NCI-H345 (cell line): ENCODE measurements at places on chromosomes 5 and 9.

DNA sequence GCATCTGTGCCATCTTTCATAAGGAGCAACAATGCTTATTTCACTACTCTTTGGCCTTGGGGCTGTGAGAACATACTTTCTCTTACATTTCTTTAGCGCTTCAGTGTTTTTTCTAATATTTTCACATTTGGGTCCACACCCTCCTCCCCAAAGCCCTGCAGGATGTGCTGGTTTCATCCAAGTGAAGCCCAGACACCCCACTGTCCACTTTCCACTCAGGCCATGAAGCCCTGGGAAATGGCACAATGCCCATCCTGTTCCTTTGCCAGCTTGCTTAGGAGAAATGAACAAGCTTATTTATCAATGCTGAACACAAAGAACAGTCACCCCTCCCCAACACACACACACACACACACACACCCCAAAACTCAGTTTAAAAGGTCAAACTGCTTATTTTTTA, 17.3 kb upstream of the TMOD1 start:
- DNase-seq, result no peak

GRCh38 chr5:72126796-72127195, 19.5 kb downstream of the MAP1B start:
- no peak for DNase-seq

DNA sequence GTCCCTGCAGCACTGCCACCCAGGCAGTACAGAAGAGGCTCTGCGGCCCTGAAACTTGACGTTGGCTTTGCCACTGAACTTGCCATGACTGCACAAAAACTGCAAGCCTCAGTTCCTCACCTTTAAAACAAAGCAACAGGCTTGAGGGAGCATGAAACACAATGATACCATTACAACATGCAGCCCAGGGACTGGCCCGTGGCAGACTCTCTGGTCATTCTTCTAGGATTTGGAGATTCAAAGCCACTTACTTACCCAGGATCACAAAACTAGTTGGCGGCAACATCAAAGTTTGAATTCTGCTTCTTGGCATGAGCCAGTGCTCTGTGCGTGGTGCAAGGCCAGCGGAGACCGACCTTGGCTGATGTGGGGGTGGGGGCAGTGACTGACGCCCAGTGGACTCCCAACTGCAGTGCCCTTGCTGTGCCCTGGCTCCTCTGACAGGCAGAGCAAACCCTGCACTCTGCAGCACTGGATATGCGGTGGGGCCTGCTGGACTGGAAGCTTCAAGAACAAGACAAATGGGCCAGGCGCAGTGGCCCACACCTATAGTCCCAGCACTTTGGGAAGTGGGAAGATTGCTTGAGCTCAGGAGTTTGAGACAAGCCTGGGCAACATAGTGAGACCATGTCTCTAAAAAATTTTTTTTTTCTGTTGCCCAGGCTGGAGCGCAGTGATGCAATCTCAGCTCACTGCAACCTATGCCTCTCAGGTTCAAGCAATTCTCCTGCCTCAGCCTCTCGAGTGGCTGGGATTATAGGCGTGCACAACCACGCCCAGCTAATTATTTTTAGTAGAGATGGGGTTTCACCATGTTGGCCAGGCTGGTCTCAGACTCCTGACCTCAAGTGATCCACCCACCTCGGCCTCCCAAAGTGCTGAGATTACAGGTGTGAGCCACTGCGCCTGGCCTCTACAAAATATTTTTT, 18.9 kb downstream of the SQSTM1 start:
- DNase-seq, result no peak

DNA sequence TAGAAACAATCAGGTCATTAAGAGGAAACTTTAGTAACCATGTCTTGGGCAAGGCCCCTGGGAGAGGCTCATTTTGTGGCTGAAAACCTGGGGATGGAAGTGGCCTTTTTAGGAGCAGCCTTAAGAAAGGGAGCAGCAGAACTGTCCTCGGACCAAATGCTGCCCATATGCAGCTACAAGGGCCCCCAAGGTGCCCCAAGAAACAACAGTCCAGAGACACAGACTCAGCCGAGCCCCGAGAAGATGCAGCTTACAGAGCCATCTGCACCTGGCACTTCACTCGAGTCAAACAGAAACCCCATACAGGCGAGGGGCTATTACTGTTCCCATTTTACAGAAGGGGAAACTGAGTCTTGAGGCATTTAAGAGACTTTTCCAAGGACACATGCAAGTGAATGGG, 58.0 kb downstream of the COL23A1 start:
- DNase-seq, result no peak

DNA sequence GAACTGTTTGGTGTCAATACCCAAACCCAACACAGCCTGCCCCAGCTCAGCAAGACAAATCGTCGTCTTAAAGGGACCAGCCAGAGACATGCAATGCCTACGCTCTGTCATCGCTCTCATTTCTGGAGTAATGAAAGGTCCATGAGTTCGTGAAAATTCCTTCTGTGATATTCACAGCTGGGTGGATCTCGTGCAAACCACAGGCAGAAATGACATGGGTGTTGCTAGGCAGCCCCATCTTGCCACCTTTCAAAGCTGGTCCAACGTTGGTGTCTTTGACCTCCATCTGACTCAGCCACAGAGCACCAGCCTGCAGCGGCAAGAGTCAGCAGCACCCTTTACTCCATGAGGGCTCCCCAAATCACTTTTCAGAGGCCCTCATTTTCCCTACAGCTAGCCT, 215.3 kb downstream of the SLIT3 start:
- DNase-seq, result no peak

GRCh38 chr9:38443181-38443580, 18.9 kb upstream of the IGFBPL1 start:
- no peak for DNase-seq

- DNase-seq, result no peak
Observed at GRCh38 chr5:132823481-132824050, 6.9 kb downstream of the SHROOM1 start.

GRCh38 chr5:169705322-169705721, 68.2 kb downstream of the DOCK2 start:
- no peak for DNase-seq

DNA sequence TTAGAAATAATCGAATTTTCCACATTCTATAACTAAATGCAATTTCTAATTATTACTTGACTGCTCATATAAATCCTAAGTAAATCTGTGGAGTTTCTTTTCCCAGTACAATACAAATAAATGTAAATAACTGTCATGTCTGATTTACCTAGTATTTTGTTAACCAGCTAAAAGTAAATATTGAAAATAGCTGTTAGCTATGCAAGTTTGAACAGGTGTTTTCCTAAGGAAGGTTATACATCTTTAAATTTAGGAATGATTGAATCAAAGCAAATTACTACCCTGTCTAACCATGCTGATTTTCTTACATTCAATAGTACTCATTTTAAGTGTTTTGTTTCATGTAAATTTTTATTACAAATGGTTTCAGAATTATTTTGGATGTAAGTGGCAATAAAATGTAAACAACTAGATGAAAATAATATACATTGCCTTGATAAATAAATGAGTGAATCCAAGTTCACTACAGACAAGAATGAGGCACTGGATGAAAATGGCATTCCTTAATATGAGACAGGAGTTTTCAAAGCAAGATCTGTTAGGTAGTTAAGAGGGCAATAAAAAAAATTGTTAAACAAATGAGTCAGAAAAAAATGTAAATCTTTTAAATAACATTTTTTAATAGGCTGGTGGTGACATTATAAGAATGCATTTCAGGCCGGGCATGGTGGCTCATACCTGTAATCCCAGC, 15.8 kb downstream of the MCIDAS start:
- no peak for DNase-seq

DNA sequence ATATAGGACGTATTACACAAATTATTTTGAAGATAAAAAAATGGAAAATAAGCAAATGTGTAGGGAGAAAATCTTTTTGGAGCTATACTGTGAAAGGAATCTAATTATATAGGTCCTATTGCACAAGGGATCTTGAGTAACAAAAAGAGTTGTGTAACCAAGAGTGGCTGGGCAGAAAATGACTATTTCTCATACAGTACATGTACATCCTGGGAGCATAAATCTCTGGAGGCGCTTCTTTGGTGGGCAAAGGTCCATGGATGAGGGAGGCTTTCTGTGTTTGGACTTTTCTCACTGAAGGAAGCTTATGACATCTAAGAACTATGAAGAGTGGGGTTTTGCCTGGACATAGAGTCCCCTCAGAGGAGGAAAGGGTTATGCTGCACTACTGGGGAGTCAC, 29.8 kb downstream of the ANKS6 start:
- no peak for DNase-seq

DNA sequence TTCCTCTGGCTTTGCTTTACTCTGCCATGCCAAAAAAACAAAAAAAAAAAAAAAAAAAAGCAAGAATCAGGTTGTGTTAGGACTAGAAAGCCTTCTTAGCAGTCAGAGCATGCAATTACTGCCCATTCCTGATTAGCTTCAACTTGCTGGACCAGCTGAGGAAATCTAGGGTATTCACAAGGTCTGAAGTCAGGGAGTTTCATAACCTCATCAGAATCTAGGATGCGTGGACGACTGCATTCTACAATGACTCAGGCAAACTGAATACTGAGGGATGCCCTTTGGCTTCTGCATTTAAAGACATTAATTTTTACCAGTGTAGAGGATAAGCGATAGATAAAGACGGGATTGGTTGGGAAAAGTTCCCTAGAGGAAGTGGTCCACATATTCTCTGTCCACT, 39.2 kb upstream of the SHOC1 start:
- no peak for DNase-seq

DNA sequence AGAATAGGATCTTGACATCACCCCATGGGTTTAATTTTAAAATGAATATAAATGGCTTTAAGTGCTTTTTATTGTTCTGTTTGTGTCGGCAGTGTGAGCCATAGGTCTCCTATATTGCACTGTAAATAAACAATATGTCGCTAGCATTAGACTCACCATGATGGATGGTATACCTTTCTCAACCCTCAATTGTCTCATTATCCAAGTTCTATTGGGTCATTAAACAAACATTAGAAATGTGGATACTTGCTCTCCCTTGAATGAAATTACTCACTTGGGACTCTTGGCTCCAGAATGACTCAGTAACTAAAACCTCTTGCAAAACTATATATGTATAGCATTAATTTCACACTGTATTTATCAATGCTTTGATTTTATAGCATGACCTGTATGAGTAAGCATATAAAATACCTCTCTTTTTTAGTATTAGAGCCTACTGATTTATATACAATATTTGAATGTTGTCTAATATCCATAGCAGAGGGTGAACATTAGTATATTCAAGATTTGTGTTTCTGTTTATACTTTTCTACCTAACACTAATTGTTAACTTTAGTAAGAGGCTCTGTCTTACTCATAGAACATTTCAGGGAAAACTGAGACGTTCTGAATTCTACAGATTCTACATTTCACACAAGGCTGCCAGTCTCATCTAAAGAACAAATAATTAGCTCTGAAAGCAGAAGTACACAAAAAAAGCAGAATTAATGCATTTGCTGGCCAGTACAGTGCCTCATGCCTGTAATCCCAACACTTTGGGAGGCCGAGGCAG, 303.8 kb upstream of the PRR16 start:
- DNase-seq, result no peak

GRCh38 chr5:135988546-135988945, 33.8 kb upstream of the LECT2 start:
- DNase-seq, result no peak

- DNase-seq, result no peak
Observed at GRCh38 chr5:159206818-159207217, 2.5 kb downstream of the RNF145 start.

- peak; percentile 44 for DNase-seq
Observed at GRCh38 chr9:84266087-84266561, 74.4 kb downstream of the SLC28A3 start.

GRCh38 chr5:129554134-129554904, 94.2 kb downstream of the ADAMTS19 start:
- no peak for DNase-seq

- DNase-seq, result no peak
Observed at GRCh38 chr5:128234928-128235641, 151.5 kb downstream of the SLC12A2 start.

DNA sequence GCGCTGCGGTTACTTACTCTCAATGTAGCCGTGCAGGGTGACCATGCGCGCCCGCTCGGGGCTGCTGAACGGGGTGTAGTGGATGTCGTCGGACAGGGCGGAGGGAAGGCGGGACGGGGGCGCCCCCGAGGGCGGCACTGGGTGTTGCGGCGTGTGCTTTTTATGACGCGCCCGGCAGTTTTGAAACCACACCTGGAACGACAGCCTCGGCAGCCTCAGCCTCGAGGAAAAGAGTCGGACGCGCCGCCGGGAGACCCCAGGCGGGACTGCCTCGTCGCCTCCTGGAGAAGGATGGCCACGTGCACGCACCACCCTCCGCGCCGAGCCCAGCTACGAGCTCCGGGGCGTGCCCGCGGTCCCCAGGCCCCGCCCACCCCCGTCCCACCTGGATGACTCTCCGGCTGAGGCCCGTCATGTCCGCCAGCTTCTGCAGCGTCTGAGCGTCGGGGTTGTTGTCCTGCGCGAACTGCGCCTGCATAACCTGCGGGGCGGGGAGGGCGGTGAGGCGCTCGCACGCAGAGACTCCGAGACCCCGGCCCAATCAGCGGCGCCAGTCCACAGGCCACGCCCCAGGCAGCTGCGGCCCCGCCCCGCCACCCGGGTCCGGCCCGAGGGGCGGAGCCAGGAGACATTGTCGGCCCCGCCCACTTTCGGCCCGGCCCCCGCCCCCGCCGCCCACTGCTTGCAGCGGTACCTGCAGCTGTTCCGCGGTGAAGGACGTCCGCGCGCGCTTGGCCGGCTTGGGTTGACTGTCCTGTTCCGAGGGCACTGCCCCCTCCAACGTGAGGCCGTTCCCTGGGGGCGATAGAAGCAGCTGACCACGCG, 15.0 kb downstream of the LHX6 start:
- peak; percentile 92 for DNase-seq

DNA sequence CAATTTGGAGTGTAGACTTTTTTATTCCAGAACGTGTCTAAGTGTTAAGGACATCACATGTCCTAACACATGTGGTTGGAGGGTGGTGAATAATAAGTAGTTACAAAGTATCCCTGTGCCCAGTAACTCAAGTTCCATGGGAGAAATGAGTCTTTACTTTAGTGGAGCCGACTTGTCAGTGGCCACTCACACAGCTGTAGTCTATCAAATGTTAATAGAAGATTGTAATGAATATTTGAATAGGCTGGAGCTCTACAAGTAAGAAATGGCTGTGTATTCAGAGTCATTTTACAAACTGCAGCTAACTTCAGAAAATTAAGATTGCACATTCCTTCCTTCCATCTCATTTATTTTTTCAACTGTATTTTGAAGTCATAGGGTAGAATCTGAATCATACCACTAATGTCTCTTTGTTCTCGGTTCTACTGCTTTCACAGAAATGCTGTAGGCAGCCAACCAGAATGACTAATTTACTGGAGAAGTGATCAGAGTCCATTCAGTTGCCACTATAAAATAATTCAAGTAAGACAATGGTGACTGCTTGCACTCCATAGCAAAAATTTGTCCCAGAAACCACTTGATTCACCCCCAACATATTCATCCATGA, 394.8 kb downstream of the NR2F1-AS1 start:
- DNase-seq, result no peak
